ENCODE measurements at places on chromosomes 16 and 17. TPM values are rescaled to one million over a fixed set of nuclear protein-coding genes. Genes with fewer than 3 reads are reported as not detected.

GRCh38 chr16:11494433-11494832 lies 92.3 kb downstream of the LITAF start:
- peak overlapping the region; percentile 91 for H3K27ac ChIP-seq
- H3K4me1 ChIP-seq, result peaks cover 33% of the 10 kb centered on the region
- no peak for DNase-seq
- no peaks in the 10 kb centered on the region for H3K27me3 ChIP-seq
- H3K36me3 ChIP-seq, result no peaks in the 10 kb centered on the region

DNA sequence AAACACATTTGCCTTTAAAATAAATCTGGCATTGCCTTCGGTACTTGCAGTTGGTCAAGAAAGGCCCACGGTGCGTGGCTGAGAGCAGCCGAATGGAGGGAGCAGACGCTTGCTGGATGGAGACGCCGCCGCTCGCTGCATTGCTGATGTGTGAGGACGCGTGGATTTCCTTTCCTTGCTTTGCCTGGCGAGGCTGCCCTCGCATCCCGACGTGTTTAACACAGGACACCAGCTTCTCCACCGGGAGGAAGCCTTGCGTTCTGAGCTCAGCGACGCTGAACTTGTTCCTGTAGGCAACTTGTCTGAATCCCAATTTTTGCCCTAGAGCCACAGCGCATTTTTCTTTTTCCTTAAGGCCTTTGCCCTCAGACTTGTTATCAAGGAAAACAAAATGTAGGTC lies 45.8 kb downstream of the COX4I1 start:
- H3K27ac ChIP-seq, result no peak overlapping the region
- no peaks in the 10 kb centered on the region for H3K36me3 ChIP-seq
- H3K27me3 ChIP-seq, result peaks cover 5% of the 10 kb centered on the region
- no peaks in the 10 kb centered on the region for H3K4me1 ChIP-seq
- no peak for DNase-seq

DNA sequence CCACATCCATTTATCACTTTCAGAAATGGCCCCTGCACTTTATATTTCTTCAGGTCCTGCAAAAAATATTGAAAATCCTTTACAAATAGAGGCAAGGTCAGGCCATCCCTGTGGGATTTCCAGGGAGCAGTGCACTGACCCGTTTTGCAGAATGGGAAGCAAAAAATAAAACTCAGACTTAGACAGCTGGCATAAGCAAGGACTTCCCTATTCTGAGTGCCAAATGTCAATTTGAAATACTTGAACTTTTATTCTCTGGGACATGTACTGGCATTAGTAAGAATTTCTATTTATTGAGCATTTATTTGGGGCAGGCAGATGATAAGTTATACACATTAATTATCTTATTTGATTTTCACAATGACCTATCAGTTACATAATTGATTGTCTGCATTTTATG lies 32.4 kb downstream of the PRKCB start:
- no peaks in the 10 kb centered on the region for H3K36me3 ChIP-seq
- no peak overlapping the region for H3K4me3 ChIP-seq
- H3K27ac ChIP-seq, result no peak overlapping the region
- H3K4me1 ChIP-seq, result no peaks in the 10 kb centered on the region
- DNase-seq, result no peak

The HSD11B2 gene
- 2.3 TPM for total RNA-seq

Data from gastrocnemius medialis (tissue), 4 donors.